Colonic mucosa (tissue), 4 donors: ENCODE measurements at places on chromosomes 2 and 18.
A peak's percentile ranks its signal among the peaks of the same experiment; 100 is the strongest.

- DNase-seq: no peak
These were observed 222.9 kb downstream of the PTPRM start for GRCh38 chr18:7789856-7790552.

DNA sequence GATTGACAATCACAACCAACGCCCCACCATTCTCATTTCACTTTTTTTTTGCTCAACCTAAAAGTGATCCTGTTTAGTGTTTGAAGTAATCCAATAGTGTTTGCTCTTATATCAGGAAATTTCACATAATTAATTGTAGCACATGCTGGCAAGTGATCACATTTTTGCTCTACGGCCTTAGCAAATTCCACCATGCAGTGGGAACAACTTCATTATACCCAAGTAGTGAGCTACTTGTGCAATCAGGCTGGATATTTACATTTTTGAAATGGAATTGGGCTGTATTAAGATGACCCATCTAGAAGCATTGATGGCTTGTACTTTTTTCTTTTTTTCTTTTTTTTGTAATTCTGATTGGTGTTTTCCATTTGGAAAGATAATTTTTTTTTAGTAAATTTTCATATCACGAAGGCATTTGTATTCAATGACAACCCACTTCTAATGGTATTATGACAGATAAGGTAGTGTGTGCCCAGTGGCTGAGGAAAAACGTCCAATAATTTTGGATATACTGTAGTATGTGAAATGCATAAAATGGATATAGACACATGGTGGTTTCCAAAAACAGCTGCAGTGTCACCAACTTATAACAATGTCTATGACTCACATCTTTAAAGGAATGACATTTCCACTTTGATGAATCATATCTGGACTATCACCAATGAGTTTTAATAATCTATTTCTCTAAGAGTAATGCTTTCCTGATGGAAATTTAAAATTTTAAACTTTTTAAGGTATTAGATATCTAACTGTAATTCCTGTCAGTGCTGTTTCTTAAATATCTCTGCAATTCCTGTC is 130.6 kb downstream of the COL6A3 start:
- no peak for DNase-seq

DNA sequence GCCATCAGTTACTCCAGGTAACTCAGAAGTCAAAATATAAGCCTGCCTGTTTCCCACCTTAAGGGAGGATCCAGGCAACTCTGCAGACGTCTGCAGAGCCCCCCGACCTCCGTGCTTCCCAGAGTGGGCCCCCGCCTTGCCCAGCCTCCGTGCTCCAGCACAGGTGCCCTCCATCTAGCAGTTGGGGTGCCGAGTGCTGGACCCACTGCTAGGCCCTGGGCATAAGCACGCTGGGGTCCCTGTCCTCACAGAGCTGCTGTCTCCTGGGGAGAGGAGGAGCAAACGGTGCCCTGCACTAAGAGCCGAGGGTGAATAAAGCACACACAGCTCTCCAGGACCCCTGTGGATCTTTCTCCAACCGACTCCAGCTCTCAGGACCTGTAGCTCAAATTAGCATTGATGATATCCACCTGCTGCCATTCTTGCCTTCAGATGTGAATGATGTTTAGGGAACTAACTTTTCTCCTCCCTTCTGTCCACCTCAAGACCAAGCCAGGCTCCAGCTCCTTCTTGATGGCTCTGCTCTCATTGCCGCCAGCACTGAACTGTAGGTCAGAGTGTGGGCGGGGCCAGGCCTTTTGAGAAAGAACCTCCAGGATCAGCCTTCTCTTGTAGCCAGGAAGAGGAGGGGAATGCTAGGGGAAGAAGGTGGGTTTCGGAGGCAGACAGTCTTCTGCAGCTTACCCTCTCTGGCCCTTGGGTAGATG is 121.2 kb downstream of the SMAD7 start:
- no peak for DNase-seq

GRCh38 chr2:18178736-18179349 is 300.4 kb downstream of the KCNS3 start:
- DNase-seq: peak; percentile 33

GRCh38 chr2:233092432-233093165 is 32.5 kb downstream of the INPP5D start:
- DNase-seq: no peak

- DNase-seq: no peak
These were observed 267.7 kb downstream of the NBAS start for GRCh38 chr2:15293262-15293937.

GRCh38 chr2:157596992-157597681 is 31.5 kb downstream of the ACVR1C start:
- DNase-seq: no peak

- DNase-seq: peak; percentile 51
These were observed 3.4 kb downstream of the MGAT4A start for GRCh38 chr2:98727369-98728087.

- no peak for DNase-seq
These were observed 267.6 kb downstream of the DCDC2C start for GRCh38 chr2:3970791-3971651.

DNA sequence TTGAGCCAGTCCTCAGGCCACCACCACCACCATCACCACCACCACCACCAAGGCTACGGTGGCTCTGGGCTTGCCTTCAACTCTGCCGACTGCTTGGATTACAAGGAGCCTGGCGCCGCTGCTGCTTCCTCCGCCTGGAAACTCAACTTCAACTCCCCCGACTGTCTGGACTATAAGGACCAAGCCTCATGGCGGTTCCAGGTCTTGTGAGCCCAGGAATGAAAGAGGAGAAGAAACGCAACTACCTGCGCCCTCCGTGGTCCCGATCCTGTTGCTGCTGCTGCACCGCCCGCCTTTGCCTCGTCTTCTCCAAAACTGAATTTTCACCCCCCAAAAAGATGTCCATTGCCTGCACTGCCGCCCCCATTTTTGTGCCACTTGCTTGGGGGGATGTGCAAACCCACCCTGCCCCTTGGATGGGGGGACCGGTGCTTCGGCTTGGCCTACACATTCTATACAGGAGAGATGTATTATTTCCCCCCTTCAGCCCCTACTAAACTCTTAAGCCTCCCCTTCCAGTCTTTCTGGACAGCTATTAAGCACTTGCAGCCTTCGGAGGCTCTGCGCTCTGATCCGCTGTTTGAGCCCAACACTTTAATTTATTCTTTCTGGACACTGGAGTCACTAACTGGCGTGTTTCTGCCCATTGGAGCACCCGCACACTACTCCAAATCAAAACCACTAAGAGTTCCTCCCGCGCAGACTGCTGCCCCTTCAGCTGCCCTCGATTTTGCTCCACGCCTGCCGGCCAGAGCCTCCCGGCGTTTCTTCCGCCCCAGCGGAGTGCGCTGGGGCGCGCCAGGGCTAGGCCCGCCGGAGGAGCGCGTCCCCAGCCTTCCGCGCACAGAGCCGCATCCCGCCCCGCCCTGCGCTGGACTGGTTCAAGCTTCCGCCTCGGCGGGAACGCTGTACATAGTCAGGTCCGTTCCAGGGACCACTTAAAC is 5.7 kb downstream of the OTX1 start:
- peak; percentile 46 for DNase-seq

DNA sequence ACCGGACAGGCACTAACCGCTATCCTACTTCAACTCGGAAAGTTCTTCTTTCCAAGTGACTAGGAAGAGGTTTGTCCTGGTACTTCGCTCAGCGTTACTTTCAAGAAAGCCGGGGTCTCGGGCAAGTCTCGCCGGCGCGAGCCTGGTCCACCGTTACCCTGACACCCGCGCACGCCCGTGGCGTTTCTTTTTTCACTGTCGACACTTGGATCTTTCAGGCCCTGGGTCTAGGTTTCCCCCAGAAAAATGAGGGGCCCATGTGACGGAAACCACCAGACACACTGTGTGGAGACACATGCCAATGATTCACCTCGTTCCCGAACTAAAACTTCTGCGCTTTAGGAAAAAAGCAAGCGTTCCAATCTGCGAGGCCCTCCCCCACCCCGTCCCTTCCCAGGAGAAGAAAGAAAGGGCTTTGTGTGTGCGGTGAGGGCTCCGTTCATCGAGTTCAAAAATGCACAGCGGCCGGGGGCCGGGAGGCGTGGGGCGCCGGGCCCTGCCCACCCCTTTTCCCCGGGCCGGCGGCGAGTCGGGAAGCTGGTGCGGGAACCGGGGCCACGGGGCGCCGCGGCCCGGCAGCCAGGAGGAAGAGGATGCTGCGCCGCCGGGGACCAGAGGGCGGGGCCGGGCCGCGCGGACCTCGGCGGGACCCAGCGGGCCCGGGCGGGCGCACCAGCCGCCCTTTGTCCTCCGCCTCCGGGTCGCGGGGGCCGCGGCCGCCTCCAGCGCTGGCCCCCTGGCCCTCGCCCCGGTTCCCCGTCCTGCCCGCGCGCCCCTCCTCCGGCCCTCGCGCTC is 2.6 kb downstream of the ZNF521 start:
- no peak for DNase-seq

DNA sequence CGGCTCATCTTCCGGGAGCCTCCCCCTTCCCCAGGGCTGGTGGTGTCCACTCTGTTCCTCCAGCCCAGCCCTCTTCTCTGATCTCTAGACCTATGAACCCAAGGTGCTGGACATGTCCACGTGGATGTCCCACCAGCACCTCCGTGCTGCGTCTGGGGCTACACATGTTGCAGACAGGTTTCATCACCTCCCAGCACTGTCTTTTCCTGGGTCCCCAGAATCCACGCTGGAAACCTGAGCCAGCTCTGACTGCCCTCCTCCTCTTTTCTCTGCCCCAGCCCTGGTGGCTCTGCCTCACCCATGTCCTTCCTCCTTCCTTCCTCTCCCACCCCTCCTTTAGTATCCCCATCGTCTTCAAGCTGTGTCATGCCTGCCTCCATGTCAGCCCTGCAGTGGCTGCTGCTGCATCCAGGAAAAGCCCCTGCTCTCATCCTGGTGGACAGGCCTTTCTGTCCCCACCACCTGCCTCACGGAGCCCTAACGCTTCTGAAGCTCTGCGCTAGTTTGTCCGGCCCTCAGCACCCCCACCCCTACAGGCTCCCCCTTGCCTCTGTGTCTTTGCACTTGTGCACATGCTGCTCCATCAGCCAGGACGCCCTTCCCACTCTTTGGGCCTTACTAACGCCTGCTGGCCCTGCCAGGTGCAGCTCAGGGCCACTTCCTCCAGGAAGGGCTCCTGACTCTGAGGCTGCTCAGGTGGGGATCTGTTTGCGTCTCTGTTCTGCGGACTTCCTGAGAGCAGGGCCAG is 105.9 kb downstream of the DYSF start:
- no peak for DNase-seq

DNA sequence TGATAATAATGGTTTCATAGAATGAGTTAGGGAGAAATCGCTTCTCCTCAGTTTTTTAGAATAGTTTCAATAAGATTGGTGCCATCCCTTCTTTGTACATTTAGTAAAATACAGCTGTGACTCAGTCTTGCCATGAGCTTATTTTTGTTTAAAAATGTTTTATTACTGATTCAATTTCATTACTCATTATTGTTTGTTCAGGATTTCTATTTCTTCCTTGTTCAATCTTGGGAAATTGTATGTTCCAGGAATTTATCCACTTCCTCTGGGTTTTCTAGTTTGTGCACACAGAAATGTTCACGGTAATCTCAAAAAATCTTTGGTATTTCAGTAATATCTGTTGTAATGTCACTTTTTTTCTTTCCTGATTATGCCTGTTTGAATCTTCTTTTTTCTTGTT is 371.5 kb upstream of the SETBP1 start:
- DNase-seq: no peak

GRCh38 chr2:235002198-235003095 is 50.6 kb downstream of the SH3BP4 start:
- DNase-seq: peak; percentile 65

- DNase-seq: no peak
These were observed 13.2 kb upstream of the SLC25A52 start for GRCh38 chr18:31773774-31774476.

GRCh38 chr2:43163584-43164270 is 62.7 kb downstream of the ZFP36L2 start:
- no peak for DNase-seq

GRCh38 chr2:5555636-5556035 is 136.5 kb upstream of the SOX11 start:
- no peak for DNase-seq

GRCh38 chr2:120863661-120864320 is 128.1 kb downstream of the GLI2 start:
- no peak for DNase-seq

- DNase-seq: no peak
These were observed 48.6 kb downstream of the UGGT1 start for GRCh38 chr2:128139624-128140023.

GRCh38 chr2:219726916-219727315 is 99.5 kb downstream of the SLC4A3 start:
- no peak for DNase-seq

DNA sequence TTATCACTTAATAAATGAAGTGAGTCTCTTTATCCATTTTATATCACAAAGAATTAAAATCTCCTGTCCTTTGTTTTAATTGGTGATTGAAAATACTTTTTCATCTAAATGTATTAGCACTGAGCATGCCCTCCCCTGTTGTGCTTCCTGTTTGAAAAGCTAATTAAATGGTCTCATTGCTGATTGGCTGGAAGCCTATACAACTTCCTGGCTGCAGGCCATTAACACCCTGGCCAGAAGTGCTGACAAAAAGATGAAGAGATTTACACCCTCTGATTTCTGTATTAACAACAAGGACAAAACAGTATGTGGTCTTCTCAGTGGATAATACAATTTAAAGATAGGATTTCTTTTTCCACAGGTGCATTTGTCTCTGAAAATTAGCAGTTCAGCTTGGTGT is 548.0 kb downstream of the DCC start:
- no peak for DNase-seq

DNA sequence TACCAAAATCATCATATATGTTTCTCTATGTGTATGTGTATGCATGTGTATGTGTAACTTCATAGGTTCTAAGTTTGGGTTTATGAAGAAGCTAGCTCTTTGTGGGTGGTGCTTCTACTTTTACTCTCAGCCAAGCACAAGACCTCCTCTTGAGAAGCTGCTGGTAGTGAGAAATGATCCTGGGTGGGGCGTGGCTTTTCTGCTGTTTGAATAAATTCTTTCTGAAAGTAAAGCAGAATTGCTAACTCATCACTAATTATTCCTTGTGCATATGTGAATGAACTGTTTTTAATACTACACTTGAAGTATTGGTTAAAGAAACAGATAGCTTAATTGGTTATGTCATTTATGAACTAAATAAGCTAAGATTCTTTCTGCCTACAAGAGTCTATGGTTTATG is 7.6 kb upstream of the GAREM1 start:
- no peak for DNase-seq

DNA sequence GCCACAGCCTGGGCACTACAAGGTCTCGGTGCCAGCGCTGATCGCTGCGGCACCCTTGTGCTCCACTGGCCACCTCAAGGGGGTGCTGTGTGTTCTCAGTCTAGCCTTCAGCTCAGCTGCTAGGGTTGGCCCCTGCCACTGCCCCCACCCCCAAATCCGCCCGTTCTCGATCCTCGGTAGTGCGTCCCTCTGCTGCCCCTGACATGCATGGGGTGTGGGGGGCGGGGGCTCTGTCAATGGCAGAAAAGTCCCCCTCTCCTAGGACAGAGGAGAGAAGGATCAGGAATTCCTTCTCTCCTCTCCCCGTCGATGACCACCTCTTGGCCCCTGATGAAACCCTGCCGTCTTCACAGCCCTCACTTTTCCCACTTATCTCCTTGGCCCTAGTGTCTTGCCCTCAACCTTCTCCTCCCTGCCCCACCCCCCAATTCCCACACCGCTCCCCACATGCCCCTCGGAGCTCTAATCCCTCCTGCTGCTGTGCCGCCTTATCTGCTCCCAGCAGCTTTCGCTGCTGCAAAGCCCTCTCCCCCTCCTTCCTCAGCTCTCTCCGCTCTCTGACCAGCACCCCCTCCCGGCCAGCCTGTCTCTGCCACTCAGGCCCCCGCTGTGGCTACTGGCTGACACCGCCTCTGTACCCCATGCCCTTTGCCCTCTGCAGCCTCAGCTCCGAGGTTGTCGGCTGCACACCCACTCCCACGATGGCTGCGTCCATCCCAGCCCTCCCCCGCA is 4.3 kb upstream of the ASIC4 start:
- DNase-seq: peak; percentile 67

GRCh38 chr2:146287281-146287680 is 1557.5 kb upstream of the ACVR2A start:
- DNase-seq: no peak
